CD4-positive, alpha-beta T cell treated with Interferon alpha-2 for 1 hour (primary cell): ENCODE measurements at places on chromosomes 13 and 19.

DNA sequence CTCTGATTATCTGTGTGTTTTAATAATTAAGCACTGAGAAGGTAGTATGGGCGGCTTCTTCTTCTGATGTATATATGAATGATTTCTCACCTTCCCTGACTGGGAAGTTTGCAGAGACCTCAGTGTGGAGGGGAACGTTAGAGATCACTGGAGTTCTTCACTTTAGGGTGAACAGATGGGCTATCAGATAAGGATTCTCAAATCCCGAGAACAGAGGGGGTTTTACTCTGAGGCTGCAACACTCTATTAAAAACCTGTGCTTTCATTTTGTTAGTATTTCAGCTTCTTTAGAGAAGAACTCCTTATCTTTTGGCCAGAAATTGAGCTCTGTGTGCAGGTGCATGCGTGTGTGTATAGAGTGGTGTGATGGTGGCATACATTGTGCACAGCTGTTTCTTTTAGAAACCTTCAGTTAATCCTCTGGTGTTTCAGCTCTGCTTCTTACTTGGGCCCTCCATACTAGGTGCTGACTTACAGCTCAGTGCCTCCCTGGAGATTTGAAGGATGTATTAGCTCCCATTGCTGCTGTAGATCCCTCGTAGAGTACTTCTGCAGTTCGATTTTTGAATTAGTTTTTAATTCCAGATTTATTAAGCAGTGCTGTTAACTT, 45.3 kb upstream of the PCDH9 start:
- DNase-seq, result no peak

DNA sequence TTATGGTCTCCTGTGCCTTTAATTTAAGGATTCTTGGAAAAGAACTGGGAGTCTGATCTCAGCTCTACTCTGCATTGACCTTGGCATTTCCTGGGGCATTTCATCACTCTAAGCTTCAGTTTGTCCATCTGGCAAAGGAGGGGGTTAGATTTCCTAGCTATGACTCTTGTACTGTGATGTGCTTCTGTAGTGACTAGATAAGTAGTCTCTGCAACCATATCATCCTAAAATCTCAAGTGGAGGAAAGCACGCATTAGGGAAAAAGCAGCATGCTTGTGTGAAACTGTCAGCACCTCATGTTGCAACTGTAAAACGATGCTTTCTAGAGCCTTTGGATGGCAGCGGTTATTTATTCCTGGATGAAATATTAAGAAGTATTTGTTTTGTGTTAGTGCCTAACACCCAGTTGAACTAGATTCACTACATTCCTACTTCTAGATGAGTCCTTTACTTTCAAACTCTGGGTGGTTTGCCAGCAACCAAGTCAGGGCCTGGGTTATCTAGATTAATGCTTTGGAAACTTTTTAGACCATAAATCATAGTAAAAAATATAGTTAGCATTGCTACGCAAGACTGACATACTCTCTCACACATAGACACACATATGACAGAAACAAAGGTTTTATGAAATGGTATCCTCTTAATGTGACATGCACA, 6.8 kb downstream of the WDFY2 start:
- no peak for DNase-seq

GRCh38 chr19:12907166-12907565, 11.9 kb downstream of the SYCE2 start:
- DNase-seq, result no peak

- DNase-seq, result no peak
These were observed 27.2 kb downstream of the MPND start for GRCh38 chr19:4370418-4371041.

DNA sequence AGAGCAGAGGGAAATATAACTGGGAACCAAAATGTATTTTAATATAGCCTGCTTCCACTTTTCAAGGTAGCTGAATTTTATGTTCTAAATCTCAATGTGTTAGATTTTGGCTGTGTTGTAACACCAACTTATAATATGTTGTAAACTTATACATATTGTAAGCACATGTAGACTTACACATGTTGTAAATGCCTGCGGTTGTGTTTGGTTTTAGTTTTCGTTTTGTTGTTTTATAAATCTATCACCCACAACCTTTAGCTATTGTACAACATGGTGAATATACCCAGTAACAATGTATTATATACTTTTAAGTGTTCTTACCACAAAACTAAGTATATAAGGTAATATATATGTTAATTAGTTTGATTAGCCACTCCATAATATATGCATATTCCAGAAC, 15.6 kb downstream of the KCTD4 start:
- no peak for DNase-seq

- no peak for DNase-seq
These were observed 104.7 kb upstream of the FREM2 start for GRCh38 chr13:38582133-38582532.

DNA sequence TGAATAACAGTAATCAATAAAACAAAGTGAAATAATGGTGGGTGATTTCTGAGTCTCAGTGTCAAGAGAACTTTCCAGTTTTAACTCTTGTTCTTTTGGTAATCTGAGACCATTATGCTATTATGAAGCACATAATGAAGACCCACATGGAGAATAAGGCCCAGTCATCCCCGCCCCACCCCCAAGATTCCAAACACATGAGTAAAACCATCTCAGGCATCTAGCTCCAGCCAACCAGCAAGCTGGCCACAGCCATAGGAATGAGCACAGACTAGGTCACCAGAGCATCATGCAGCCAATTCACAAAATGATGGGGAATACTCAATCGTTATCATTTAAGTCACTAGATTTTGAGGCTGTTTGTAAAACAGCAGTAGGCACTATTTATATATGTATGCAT, 1769.0 kb upstream of the PCDH20 start:
- DNase-seq, result no peak

DNA sequence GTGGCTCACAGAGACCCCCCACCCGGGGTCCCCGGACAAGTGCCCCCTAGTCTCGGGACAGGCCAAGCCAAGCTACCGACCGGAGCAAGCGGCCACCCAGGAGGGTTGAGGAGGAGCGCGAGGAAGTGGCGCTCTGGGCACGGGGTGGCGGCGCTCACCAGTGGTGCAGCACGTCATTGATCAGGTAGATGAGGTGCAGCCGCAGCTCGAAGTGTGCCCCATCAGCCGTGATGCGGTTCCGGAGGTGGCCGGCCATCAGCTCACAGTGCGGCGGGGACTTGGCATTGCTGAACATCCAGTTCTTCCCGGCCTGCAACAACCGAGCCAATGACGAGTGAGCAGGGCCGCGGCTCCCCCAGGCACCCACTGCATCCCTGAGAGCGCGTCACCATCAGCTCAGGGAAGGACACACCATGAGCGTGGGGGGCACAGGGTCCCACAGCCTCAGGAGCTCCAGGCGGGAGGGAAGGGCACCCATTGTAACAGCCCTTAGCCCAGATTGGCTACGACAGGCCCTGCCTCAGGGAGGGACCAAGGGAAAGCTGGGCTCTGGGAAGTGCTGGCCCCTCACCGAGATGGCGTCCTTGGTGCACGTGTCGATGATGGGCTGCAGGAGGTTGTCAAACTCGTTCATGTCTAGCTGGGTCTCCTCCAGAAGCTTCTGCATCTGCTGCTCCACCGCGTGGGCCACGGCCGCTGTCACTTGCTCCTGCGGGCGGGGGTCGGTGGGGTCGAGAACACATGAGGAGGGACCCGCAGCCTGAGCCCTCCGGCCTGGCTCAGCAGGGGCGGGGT, 9.6 kb downstream of the CHERP start:
- no peak for DNase-seq

DNA sequence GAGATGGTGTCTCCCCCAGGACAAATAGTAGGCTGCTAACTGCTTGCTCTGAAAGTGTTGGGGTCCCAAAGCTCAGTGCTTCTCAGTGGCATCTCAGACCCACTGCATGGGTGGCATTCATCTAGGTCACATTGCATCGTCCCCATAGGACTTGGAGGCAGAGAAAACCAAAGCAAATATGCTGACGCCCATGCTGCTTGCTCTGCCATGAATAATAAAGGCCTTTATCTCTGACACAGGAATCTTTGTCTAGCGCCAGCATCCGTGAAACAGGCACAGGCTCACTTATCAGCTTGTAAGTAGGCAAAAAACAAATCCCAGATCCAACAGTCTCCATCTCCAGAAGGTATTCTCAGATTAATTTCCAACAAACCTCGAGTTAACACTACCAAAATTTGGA, 18.9 kb upstream of the IPO5 start:
- DNase-seq, result no peak

GRCh38 chr19:1041835-1042685, 2.2 kb downstream of the ABCA7 start:
- DNase-seq, result no peak

GRCh38 chr13:32530841-32531253, 7.7 kb downstream of the N4BP2L2 start:
- DNase-seq, result peak; percentile 3

DNA sequence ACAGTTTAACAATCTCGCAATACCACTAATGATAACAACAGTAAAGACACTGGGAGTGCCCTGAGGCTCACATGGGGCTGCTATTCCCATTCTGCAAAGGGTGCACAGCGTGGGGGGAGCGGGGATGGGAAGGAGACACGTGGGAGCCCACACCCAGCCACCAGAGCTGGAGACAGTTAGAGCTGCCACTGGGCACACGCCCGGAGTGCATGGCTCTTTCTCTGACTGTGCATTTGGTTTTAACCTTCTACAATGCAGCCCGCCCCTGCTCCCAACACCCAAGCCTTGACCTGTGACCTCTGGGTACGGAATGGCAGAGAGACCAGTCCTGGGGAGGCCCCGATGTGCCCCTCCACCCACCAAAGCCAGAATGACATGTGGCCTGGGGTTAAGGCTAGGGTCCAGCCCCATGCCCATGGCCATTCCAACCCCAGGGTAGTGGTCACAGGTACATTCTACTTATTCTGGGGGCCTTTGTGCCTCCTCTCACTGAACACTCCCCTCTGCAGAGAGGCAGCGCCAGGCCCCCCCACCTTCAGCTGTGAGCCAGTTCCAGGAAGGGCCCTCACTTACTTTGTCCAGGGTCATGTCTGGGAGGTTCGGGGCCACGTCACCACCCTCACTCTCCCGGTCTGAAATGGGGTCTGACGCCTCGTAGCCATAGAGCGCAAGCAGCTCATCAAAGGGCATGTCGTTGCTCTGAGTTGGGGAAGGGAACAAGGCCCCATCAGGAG, 17.1 kb downstream of the MIER2 start:
- no peak for DNase-seq

DNA sequence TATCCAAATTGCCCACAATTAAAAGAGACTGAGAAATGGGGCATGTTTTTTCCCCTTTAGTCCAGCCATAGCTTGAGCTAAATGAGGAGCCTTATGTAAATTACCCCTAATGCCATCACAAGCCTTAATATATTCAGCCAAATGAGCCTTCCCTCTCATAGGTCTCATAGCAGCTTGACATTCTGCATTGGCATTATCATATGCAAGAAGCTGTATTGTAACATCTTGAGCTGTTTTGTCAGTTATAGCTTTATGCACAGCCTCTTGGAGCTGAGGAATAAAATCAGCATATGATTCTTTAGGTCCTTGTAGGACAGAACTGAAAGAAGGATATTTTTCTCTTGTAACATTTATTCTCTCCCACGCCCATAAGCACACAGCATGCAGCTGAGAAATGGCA, 153.2 kb downstream of the ZNF486 start:
- DNase-seq, result no peak

DNA sequence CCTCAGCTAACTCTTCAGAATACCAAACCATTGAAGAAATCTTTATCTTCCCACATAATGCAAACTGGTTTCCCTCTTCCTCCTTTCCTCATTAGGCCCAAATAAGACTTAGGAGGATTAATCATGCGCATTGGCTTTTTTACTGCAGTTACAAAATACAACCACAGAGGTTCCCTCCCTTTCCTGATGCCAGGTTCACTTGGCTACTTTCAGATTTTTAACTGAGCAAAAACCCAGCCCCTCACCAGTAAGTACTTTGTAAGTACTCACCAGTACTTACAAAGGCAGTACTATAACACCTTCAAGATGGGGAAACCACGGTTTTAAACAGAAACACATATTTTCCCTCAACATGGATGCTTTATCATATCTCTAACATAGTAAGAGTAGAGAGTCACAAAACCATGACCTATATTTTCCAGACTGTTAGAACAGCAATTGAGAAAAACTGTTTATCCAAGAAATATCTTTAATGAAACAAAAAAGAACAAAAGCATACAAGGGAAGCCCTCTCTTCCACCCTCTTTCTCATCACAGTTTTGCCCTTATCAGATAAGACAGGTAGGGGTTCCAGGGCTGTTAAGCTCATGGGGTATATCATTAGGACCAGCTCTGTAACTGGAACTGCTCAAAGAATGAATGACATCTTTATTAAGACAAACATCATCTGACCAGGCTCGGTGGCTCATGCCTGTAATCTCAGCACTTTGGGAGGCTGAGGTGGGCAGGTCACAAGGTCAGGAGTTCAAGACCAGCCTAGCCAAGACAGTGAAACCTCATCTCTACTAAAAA, 12.7 kb downstream of the FOXO1 start:
- DNase-seq, result no peak
